Forelimb muscle (tissue), 1 donor: ENCODE measurements at places on chromosomes 2 and 18.

GRCh38 chr2:16221461-16222010, 281.2 kb downstream of the MYCN start:
- no peak for DNase-seq

DNA sequence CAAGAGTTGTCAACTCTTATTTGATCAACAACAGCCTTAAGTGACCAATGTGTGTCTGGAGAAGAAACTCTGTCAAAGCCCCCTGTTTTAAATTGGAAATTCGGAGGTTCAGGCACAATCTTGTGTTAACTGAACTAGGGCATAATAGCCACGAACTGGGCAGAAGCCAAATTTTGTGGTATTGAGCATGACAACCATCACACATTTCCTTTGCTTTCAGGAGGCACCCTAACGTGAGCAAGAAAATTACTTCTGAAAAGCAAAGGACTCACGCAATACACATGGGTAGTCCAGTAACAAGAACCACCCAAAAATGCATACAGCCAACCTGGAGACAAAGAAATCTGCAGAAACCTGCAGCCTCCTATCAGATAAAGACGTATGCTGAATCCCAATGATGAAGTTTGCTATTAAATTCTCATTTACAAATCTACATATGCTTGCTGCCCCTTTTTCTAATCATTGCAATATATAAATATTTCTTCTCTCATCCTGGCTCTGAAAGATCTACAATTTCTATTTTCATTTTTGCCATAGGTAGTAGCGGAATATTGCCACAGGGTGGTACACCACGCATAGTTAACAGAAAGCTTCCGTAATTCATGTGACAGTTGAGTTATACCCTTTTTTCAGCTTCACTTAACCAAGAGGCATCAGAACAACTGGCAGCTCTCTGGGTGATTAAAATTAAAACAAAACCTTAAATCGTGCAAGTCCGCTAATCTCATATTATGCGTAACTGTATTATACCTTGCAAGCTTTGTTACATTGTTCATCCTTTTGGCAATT, 495.8 kb downstream of the NRXN1 start:
- no peak for DNase-seq

DNA sequence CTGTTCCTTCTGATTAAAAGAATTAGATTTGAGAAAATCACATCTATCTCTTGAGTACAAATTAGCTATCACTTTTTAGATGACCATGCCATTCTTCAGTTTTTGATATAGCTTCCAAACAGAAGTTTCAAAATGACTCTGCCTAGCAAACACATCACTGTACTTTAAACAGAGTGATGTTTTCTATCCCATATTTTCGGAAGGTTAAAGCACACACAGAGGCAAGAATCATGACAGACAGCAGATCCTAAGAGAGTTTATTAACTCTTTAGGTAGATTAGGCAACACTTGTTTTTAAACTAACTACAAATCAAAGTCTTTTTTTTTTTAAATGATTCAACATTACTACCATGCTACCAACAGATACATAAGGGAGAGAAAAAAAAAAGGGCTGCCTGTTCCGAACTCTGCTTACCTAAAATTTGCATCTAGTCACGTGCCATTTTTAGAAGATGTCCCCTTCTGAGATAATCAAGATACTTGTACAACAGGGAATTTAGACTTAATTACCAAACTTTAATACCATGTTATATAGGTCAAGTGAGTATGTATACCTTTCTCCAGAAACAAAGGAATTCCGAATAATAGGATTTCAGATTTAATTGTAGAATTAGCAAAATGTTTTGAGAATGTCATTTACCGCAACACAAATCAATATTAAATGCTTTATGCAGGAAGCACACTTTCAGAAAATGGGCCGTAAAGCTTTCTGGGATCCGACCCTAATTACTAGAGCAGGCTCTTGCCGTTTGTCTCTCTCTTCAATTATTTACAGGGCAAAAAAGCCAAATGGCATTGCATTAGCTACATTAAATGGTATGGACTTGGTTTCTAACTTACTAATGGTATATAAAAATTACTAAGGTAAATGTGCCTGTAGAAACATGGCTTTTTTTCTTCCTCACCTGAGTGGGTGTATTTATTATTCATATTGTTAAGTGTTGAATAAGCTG, 2.6 kb downstream of the RBMS1 start:
- DNase-seq, result no peak

DNA sequence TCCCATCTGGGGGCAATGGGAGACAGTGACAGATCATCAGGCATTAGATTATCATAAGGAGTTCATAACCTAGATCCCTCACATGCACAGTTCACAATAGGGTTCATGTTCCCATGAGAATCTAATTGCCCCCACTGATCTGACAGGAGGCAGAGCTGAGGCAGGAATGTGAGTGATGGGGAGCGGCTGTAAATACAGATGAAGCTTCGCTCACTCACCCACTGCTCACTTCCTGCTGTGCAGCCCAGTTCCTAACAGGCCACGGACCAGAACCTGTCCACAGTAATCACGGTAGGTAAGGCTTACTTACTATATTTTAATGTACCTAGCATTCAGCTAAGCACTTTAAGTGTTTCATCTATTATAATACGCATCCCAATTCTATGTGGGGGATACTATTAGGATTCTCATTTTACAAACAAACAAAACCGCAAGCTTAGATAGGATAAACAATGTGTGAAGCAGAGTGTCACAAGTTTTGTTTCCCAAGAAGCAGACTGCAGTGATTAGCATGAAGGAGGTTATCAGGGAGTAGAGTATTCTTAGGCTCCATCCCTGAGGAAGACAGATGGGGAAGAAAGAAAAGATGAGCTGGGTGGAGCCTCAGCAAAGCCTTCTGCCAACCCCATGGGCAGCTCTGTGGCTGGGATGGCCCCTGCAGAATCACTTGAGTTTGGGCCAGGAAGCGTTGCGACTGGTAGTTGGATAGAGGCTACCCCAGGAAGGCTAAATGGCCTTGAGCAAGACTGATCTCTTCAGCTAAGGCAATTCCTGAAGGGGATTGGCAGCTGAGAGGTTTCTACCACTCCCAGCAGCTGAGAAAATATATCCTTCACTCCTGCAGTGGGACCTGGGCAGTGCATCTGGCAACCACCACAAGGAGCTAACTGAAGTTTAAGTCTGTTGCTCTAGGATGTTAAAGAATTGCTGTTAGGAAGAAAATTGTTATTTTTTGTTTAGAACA, 133.1 kb downstream of the MREG start:
- DNase-seq, result no peak

GRCh38 chr18:32442575-32442974, 28.1 kb downstream of the GAREM1 start:
- DNase-seq, result no peak

- DNase-seq, result no peak
Observed at GRCh38 chr2:221555494-221555846, 16.6 kb downstream of the EPHA4 start.

- no peak for DNase-seq
Observed at GRCh38 chr18:51110073-51110797, 80.2 kb downstream of the SMAD4 start.

DNA sequence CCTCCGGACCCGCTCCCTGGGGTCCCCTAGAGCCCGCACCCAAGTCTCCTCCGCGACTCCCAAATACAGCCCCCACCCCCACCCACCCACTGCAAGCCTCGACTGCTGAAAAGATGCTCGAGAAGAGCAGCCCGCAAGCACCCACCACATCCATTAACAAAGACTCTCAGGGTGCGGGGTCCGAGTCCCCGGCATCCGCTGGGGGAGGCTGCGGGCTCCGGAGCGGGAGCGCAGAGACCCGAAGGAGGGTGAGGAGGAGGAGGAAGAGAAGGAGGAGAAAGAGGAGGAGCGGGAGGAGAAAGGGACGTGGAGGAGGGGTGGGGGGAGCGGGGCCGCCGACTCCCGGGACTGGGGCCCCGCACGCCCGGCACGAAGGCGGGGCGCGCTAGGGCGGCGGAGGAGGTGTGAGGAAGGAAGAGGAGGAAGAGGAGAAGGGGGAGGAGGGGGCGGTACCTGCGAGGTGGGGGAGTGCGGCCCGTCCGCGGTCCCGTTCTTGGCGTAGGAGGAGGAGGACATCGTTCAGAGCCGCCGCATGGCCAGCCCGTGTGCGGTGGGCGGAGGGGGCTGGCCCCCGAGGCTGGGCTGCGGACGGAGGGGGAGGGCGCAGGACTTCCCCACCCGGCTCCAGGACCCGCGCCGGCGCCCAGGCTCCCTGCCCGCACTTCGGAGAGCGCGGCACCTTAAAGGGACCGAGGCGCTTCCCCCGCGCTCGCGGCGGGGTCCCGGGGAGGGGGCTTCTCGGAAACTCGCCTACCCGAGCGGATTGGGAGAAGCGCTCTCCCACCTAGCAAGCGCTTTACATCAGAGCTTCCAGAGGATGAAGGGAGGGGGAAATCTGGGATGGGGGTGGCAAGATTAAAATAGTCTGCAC, at the start of gene CACNB4:
Gene CACNB4 (minus strand): TSS at position 549 of the 871 bp plus-strand sequence.
- no peak for DNase-seq

GRCh38 chr2:37506407-37507050, 162.1 kb downstream of the QPCT start:
- DNase-seq, result no peak
